ENCODE measurements at places on chromosomes 3 and 15.
A peak's percentile ranks its signal among the peaks of the same experiment; 100 is the strongest.

DNA sequence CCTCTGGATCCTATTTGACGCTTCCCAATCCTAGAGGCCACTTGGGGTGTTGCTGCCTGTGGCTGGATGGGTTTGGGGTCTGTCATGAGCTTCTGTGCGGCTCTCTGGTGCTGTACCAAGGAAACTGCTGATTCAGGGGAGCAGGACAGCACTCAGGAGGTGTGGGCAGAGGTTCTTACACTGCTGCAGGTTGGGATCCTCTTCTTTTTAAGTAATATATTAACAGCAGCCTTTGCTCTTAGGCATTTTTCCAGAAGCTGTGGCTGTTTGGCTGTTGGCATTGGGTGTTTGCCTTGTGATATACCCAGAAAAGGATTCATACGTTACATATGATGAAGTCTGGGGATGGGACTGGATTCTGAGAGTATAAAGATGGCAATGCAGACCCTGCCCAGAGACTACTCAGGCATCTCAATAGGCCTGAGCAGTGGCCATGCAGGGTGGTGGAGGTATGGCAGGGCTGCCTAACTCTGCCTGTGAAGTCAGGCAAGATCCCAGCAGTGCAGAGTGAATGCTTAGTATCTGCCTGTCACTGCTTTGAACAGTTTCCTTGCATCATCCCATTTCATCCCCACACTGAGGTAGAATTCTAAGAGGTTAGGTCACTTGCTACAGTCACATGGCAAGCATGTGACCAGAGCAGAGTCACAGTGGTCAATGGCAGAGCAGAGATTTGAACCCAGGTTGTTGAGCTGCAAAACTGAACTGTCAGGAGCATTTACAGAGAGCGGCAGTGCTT is 3.9 kb downstream of the ABHD6 start:
- no peak for ATAC-seq

DNA sequence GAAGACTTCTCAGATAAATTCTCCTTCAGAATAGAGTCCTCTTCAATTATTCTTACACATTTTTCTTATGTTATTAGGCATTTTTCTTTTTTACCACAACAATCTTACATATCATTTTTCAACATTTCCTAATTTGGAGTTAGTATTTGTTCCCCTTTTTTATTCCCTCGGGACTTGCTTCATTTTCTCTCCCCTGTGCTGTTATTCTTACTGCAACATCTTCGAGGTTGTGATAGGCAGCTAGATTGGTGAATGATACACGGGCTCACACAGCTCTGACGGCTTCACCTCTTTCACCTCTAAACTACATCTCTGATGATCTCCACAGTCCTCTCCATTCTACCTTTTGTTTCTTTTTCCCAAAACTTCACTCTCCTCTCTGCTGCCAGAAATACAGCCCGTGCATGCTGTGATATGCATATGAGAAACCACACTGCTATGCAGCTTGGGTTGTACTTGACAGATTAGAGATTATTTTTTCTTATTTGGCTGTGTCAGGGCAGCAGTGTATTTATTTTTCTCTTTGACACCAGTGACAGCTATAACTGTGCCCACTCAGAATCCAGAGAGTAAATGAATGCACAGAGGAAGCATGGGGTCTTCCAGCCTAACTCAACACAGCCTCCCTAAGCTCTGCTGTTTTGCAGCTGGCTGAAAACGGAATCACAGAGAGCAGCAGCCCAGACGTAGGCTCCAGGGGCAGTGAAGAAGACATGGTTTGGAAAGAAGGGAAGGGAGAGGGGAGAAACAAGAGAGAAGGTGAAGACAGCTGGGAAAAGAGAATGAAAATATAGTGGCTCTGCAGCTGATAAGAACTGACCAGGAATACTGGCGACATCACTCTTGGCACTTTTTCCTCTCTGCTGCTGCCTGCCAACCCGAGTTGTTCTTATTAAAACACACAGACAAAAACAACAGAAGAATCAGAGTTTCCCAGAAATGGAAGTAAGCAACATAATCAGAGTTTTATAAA is 61.8 kb downstream of the SLC9A9 start:
- no peak for ATAC-seq

- no peak for ATAC-seq
Measured at GRCh38 chr15:93985925-93986324, 245.4 kb upstream of the MCTP2 start.

DNA sequence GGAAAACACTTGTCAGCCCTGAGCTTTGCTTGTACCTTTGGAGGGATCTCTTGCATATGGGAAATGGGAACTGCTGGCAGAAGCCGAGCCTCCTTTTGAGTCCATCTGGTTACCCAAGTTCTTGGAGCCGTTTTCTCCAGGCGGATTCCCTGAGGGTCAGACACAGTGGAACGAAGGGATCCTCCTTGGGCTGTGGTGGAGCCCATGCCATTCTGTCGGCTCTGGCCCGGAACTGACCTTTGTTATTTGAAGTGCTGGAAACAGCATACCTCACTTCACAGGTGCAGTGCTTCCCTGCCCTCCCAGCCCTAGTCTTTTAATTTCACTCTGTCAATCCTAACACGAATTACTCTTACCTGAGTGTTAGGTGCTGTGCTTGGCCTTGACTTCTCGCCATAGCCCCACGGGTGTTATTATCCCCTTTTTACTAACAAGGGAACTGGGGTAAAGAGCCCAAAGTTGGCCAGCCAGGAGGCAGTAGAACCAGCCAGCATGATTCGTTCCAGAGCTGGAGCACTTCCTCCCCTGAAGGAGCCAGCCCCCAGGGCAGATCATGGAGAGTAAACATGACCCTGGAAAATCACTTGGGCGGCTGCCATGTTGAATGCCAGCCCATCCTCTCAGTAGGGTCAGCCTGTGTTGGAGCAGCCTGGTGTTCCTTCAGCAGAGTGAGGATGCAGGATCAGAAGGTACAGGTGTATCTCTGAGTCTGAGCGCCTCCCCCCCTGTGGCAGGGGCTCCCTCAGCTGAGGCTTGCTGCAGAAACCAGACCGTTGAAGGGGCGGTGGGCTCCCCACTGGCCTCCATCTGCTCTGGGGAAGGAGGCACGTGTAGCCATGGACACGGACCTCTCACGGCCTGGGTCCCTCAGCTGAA is 143.2 kb downstream of the DNAJB8 start:
- no peak for ATAC-seq

DNA sequence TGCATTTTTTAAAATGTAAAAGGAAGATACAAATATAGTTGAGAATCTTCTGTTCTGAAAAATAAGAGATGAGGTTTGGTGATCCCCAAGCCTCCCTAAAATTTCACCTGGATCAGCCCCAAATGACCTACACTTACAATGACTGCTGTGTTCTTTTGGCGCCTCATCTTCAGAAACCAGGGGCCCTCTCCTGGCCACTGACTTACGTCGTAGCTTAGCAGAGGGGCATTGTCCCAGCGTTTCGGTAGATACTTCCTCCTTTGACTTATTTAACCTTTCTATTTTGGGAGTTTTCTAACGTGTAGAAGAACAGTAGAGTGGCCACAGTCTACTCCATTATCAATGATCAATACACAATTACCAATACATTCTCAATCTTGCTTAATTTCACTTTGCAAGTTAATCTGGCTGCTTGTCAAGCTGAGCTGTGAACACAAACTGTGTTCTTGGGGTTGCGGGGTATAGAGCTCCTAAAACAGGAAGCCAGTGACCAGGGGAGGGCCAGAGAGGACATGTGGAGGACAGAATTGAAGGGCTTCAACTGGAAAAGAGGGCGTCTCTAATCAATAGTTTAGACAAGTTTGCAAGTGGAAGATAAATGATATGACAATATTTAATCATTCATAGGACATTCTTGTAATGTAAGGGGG is 419.5 kb downstream of the LPP start:
- ATAC-seq: no peak

DNA sequence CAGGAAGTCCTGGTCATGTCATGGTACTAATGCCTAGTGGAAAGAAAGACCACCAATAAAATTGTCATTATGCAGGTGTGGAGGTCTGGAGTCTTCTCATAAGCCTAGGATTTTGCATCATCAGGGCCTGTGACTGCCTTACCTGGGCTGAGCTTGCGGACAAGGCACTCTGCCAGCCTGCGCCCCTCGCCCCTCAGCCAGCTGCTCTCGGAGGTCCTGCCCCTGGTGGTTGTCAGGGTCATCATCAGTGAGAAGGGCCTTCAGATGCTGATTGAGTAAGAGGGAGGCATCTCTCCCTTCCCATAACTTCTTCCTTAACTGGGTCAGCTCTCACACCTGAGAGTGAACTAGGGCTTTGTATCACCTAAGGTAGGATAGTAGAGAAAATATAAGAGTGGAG is 132.8 kb downstream of the DCLK3 start:
- ATAC-seq: no peak

DNA sequence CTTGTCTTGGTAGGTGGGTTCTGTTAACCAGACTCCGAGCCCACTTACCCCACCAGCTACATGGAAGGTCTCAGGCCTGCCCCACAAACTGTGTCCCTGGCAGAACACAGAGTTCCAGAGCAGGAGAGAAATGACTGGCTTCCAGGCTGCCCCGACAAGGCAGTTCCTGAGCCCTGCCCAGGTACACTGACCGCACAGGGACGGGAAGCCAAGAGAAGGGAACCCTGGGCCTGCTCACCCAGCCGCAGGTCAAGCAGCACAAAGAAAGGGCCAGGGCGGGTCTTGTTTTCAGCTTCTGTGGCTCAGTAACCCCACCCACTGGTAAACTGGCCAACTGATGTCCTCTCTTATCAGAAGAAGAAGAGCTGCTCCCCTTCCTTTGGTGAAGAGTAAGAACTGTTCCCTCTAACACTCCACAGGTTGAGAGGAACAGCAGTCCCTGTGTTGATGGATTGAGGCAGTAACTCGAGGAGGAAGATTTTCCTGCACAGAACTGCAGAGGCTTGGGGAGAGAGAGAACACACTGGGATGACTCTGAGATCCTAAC is 68.4 kb downstream of the CRTC3 start:
- peak; percentile 51 for ATAC-seq

DNA sequence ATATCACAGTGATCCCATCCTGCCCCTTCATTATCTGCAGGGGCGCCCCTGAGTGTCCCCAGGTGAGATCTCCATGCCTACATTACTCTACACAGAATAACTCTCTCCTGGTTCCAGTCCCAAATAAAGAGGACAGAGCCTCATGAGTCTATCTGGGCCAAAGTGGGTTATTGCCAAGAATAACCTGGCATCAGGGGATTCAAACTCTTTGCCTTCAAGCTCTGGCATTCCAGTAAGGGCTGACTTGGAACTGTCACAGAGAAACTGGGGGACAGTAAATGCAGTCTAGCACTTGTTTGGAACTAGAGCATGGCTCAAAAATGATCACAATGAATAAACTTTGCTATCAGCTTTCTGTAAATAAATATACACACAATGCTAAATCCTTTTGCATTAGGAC is 30.3 kb downstream of the GJD2 start:
- ATAC-seq: no peak

GRCh38 chr3:46334741-46335478 is 19.0 kb upstream of the CCR2 start:
- no peak for ATAC-seq
